ENCODE measurements at places on chromosomes 7 and 10.

- no peak for DNase-seq
Measured at GRCh38 chr10:131871673-131872005, 29.2 kb upstream of the PPP2R2D start.

GRCh38 chr7:112411186-112411795, 39.0 kb upstream of the IFRD1 start:
- no peak for DNase-seq

- no peak for DNase-seq
Measured at GRCh38 chr7:44484482-44485313, 5.8 kb downstream of the NUDCD3 start.

GRCh38 chr7:151469281-151469680, 29.3 kb upstream of the CRYGN start:
- DNase-seq: no peak

GRCh38 chr7:103766660-103767059, 222.8 kb downstream of the RELN start:
- no peak for DNase-seq

- no peak for DNase-seq
Measured at GRCh38 chr7:36032361-36032818, 120.7 kb upstream of the EEPD1 start.

- no peak for DNase-seq
Measured at GRCh38 chr10:44016589-44017482, 368.1 kb downstream of the CXCL12 start.

- no peak for DNase-seq
Measured at GRCh38 chr10:100827819-100828737, 82.7 kb downstream of the PAX2 start.

- peak; percentile 40 for DNase-seq
Measured at GRCh38 chr7:157432957-157433576, 96.3 kb downstream of the DNAJB6 start.

- DNase-seq: no peak
Measured at GRCh38 chr10:128568041-128568440, 441.8 kb upstream of the MKI67 start.

- no peak for DNase-seq
Measured at GRCh38 chr10:86664341-86665217, 3.7 kb upstream of the LDB3 start.

GRCh38 chr10:97215619-97216260, 30.0 kb upstream of the SLIT1 start:
- DNase-seq: no peak

- no peak for DNase-seq
Measured at GRCh38 chr10:66214721-66215404, 711.0 kb upstream of the LRRTM3 start.

DNA sequence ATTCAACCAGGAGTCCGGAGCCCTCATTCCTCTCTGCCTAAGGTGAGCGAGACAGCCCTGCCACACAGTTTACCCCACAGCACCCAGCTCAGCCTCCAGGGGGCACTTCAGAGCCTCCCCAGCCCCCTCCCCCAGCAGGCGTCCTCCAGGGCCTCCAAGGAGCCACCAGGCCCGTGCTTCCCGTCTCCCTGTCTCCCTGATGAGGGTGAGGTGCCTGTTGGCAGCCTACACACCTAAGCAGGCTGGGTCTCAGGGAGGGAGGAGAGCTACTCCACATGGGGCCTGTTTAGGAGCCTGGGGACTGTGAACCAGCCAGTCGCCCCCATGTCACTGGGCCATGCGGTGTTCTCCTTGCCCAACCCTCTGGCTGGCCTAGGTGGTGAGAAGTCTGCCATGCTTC, 28.9 kb upstream of the TRIM8 start:
- DNase-seq: no peak

DNA sequence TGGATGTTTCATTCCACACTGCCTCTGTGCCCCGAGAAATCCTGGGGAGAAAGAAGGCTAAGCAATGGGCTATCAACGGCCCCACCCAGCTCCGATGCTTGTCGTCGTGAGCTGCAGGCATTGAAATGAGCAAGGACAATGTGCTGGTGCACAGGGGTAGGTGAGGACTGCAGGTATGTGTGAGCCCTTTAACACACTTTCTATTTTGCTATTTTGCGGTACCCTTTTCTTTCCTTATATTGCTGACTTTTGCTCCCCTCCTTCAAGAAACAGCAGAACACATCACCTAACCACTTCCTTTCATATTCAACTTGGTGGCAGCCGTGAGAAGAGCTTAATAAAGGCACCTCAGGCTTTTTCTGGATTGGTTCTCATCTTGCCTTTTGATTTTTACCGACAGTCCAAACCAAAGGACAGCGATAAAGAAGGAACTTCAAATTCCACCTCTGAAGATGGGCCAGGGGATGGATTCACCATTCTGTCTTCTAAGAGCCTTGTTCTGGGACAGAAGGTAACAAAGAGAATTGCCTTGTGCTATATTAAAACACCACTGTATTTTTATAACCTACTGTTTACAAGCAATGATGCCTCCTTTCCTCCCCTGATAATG, 39.2 kb downstream of the AIFM2 start:
- no peak for DNase-seq

DNA sequence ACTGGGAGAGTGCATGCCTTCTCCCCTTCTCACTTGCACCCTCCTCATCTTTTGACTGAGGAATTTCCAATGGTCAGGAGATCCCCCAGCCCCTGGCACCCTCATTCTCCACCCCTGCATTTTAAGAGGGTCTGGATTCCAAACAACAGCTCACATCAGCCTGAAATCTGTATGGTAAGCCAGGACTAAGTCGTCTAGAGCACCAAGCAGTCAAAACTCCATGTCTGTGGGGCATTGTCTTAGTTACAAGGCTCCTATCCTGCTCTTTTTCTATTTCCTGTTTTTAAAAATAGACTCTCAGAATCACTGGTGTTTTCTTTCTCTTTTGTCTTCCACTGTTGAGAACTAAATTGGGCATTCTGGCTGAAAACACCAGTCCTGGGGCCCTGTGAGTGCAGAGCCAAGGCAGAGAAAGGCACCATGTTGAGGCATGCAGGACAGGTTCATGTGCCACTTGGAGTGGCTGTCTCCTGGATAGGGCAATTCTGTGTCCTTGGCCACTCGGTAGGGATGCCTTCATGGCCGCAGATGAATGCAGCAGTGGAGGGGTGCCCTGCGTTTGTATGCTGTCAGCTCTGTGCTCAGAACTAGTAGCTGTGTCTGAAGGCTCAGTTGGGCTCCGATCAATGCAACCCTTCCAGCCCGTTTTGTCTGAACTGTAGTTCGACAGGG, 216.6 kb upstream of the YAE1 start:
- DNase-seq: no peak

GRCh38 chr10:97667463-97667862, 19.6 kb downstream of the AVPI1 start:
- no peak for DNase-seq

- DNase-seq: no peak
Measured at GRCh38 chr7:72406820-72407403, 5.2 kb downstream of the CALN1 start.

DNA sequence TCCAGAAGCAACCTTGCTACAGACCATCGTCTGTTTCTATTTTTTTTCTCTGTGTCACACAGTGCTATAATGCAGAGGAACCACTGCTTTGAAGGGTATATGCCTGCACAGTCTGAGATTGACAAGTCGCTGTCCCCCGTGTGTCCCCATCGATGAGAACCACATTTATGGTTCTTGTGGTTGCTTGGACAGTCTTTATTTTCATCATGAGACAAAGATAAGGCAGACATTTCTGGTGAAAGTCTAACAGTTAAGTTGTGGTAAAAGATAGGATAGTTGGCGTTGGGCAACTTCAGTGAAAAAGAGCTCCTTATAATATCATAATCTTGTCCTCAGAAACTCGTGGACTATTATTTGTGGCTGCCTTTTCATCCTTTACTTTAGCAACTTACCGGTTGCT, 6.3 kb upstream of the AKR1E2 start:
- DNase-seq: no peak

- no peak for DNase-seq
Measured at GRCh38 chr10:110474017-110474416, 23.7 kb upstream of the DUSP5 start.

GRCh38 chr7:134432296-134433152, 26.4 kb downstream of the AKR1B1 start:
- peak; percentile 46 for DNase-seq

GRCh38 chr10:31878486-31878885, 50.1 kb downstream of the ARHGAP12 start:
- DNase-seq: no peak

DNA sequence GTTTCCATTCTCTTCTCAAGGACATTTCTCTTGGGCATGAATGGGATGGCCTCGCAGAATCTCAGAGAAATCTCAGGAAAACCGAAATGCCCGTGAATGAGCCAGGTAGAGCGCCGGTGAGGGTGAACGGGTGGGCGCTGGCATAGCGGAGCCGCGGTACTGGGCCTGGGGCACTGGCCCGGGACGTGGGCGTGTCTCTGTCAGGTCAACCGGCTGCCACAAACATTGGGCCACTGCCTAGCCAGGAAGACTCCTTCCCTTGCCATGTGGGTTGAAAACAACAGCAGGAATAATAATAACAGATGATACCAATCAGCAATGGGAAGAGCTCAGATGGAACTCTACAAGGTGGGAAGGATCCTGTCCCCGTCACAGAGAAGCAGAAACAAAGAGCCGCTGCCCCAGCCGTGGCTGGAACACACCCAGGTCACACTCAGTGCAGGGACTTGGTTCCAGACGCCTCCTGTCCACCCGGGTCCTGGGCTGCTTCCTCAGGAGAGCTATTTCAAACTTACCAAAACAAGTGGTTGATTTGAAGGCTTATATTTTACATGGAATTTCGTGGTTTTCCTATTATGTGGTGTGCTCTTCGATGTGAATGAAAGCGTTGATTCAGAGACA, 51.1 kb upstream of the EBF3 start:
- no peak for DNase-seq

GRCh38 chr10:126690534-126690933, 20.0 kb upstream of the C10orf90 start:
- DNase-seq: no peak

DNA sequence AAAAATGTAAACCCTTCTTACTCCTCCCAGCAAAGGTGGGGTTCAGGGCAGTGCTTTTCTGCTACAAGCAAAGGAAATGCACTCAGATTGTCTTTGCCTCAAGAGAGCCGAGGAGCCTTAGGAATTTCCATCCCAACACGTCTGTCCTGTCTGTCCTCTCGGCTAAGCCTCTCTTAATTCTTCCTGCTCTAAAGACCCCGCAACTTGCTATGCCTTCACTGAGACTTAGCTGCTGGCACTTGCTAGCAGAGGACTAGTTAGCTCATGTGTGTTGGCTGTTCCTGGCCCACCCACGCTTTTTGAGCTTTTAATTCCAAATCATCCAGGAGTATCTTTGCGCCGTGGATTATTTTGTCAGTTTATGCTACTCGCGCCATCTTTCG, 481 bp upstream of the NPM3 start:
- no peak for DNase-seq

DNA sequence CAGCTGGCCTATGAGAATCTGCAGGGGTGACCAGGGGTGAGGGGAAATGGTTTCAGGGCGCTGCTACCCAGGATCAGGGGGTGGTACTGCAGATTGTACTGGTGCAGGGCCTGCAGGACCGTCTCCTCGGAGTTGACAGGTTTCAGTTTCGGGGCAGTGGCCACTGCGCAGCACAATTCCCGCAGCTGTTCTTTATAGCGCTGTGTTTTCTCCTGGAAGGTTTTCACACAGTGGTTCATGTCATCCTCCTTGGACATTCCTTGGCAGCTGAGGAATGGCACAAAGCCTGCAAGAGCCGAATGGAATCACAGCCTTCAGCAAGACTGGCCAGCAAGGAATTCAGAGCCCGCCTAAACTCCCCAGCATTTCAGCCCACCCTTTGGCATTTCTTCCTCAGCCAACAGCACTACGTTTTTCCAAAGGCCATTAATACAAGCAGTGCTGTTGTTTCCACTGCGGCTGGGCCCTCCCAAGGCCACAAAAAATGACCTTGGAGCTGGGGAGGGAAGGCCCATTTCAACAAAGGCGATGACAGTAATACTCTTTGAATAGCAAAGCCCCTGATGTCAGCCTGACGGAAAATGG, 44.9 kb downstream of the PNLIPRP2 start:
- no peak for DNase-seq

DNA sequence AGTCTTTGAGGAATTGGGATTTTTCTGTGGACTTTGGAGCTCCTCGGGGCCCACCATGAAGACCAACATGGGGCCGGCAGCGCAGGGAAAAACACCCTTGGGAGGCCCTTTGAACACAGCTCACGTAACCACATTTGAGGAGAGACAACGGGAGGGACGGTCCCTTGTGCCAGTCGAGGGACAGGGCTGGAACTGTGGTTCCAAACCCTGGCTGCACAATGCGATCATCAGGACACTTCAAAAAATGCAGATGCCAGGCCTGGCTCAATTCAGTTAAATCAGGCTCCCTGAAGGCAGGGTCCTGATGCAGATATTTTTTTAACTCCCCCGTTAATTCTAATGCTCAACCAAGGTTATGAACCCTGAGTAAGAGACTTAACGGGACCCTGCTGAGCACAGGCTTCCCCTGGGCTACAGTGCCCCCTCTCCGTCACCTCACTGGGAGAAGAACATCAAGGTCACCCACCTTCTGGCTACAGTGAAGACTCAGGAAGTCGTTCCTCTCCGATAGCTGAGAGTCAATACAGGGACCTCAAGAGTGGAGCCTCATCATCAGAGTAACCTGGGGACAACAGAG, 30.4 kb downstream of the LYZL1 start:
- DNase-seq: no peak

- no peak for DNase-seq
Measured at GRCh38 chr10:19730167-19730906, 85.9 kb upstream of the PLXDC2 start.

DNA sequence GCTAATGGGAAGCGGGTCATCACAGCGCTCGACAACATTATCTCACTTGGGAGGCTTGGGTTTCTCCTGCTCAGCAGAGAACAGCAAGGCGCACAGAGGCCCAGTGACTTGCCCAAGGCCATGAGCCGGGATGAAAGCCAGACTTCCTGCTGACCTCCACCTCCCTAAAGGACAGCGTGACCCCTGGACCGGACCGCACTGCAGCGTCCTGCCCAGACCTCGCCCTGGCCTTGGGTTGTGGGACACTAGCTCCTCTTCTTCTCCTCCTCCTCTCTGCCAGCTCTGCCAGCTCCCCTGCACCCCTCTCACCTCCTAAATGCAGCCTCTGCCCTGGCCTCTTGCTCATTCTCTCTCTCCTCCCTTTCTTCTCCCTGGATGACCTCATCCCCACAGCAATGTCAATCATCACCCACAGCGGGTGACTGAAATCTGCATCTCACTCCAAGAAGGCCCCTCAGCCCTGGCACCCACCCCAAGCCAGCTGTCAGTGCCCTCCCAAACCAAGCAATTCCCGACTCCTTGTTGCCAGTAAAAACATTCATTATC, 19.4 kb downstream of the SPOCK2 start:
- no peak for DNase-seq

GRCh38 chr10:19453967-19454366, 362.3 kb upstream of the PLXDC2 start:
- no peak for DNase-seq
